ENCODE measurements at places on chromosomes 6 and 20. TPM values are rescaled to one million over a fixed set of nuclear protein-coding genes. Genes with fewer than 3 reads are reported as not detected.

Gene RREB1
- 52.4 TPM for total RNA-seq

Gene LAMA4
- not detected for total RNA-seq

Gene OTOR
- not detected for total RNA-seq

Gene BLTP3A
- total RNA-seq, result 9.3 TPM

Gene PPIL4
- total RNA-seq, result 59.1 TPM

Gene WFDC2
- total RNA-seq, result not detected

Gene PHACTR1
- 2.2 TPM for total RNA-seq

Gene TMC2
- total RNA-seq, result not detected
